Hepatocyte (in vitro differentiated cells): ENCODE measurements at places on chromosomes 4 and X. TPM values are rescaled to one million over a fixed set of nuclear protein-coding genes. Genes with fewer than 3 reads are reported as not detected.

Gene GLRB
- 4.8 and 7.2 TPM in 2 replicates for total RNA-seq

Gene MGAT4D
- total RNA-seq, result not detected in 2 replicates

DNA sequence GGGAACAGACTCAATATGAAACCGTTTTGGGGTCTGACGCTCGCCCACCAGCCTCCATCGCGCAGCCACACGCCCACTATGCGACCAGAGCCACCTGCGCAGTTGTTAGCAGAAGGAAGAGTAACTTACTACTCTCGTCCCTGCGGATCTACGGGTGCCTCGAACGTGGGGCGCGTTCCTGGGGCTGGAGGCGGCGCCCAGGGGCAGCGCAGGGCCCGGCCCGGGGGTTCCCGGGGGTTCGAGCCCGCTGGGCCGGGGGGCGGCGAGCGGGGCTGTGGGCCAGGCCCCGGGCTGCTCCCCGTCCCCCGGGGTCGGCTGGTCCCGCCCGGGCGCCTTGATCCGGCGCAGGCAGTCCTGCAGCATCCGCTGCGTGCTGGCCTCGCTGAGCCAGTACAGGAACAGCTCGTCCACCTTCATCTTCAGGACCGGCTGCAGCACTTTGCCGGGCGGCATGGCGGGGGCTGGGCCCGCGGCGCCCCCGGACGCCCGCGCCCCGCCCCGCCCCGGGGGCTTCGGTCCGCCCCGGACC, 404 bp downstream of the PPP2R3B start:
- no peaks in the 10 kb centered on the region for H3K36me3 ChIP-seq
- peak; percentile 14 for DNase-seq
- peak overlapping the region; percentile 32 for H3K4me3 ChIP-seq
- H3K27ac ChIP-seq, result peak overlapping the region; percentile 99
- peaks cover 10% of the 10 kb centered on the region for H3K4me1 ChIP-seq

DNA sequence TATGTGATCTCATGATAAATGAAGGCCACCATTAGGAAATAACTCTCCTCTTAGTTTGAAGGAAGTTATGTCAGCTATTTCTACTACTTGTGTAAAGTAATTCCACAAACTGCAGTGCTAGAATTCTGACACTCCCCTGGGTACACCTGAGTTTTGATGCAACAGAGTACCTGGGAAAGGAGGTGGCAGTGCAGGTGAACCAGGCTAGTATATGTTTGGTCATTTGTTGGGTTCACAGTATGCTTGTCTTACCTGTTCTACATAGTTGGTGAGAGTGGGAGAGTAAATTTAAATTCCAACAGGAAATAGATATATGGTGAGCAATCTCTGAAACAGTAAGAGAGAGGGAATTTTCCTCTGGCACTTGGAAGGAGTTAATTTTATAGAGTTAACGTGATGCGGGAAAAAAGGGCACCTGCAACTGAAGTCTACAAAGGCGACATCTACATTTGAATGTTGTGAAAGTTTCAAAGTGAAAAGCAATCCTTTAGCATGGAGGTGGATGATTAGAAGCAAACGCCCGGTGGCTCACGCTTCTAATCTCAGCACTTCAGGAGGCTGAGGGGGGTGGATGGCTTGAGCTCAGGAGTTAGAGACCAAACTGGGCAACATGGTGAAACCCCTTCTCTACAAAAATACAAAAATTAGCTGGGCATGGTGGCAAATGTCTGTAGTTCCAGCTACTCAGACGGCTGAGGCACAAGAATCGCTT, 8.3 kb upstream of the SLC10A6 start:
- H3K27me3 ChIP-seq, result no peaks in the 10 kb centered on the region
- peaks cover 14% of the 10 kb centered on the region for H3K4me1 ChIP-seq
- no peaks in the 10 kb centered on the region for H3K36me3 ChIP-seq
- no peak for DNase-seq
- no peak overlapping the region for H3K4me3 ChIP-seq
- no peak overlapping the region for H3K27ac ChIP-seq
